CD4-positive, CD25-positive, alpha-beta regulatory T cell (primary cell): ENCODE measurements at places on chromosomes 12 and 14.

- DNase-seq: no peak
These were observed 77.1 kb upstream of the PLXNC1 start for GRCh38 chr12:94071258-94071657.

DNA sequence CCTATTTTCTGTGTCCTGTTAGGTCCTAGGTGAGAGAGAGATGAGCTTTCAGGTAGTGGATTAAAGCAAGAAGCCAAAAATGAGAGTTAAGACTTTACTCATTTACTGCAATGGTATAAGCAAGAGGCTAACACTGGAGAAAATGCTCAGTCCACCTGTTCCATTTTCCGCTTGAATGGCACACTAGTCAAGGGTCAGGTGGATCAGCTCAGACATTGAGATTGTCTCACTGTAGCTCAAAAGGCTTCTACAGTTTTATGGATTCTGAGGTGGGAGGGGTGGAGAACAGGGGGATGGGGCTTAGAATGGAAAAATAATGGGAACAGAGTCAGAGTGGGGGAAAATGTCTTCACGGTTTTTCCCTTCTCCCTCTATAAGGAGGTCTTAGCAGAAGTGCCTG is 57.3 kb upstream of the MUCL1 start:
- no peak for DNase-seq

DNA sequence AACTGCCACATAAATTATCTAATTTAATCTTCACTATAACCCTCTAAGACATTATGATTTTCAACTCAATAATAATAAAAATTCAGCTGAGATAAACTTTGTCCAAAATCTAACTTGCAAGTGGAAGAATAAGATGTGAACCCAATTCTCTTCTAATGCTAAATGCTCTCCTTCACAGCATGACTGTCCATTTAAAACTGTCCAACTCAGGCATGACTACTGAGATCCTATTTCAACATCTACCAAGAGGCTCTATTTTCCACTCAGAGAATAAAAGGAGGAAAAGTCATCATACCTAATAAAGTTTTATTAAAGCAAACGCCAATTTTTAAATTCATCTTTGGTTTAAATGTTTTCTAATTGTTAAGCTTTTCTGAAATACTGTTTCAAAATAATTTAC is 183.6 kb downstream of the MED13L start:
- no peak for DNase-seq

DNA sequence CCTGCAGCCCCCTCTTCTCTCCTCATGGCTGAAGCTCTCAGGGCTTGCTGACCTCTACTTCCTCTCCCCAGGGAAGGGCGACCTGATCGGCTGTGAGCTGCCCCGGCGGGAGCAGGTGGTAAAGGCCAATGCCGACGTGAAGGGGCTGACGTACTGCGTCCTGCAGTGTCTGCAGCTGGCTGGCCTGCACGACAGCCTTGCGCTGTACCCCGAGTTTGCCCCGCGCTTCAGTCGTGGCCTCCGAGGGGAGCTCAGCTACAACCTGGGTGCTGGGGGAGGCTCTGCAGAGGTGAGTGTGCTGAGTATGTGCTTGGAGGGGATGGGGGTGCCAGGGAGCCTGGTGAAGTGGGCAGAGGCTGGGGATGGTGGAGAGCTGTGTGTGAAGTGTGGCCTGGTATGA is 13.7 kb downstream of the MCRS1 start:
- DNase-seq: no peak

- DNase-seq: no peak
These were observed 6.7 kb downstream of the B4GALNT1 start for GRCh38 chr12:57626111-57626920.

GRCh38 chr14:73007835-73008234 is 19.1 kb downstream of the ZFYVE1 start:
- DNase-seq: no peak

GRCh38 chr12:3456809-3457208 is 34.2 kb upstream of the PRMT8 start:
- DNase-seq: no peak

- DNase-seq: no peak
These were observed 442.6 kb downstream of the GXYLT1 start for GRCh38 chr12:41701943-41702601.

DNA sequence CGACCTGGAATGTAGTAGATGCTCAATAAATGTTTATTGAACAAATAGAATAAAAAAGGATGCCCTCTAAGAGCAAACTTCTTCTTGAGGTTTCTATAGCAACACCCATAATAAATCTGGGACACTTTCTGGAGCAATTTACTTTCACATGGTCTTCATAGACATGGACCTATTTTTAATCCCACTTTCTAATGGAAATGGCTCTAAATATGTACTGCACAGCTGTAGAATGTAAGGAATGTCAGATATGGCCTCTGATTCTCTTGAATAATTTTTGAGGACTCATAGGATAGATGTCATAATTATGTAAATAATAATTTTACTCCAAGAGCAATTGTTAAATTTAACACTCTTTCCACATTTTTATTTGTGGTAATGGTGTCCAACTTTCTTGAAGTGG is 133.5 kb upstream of the DAAM1 start:
- no peak for DNase-seq

DNA sequence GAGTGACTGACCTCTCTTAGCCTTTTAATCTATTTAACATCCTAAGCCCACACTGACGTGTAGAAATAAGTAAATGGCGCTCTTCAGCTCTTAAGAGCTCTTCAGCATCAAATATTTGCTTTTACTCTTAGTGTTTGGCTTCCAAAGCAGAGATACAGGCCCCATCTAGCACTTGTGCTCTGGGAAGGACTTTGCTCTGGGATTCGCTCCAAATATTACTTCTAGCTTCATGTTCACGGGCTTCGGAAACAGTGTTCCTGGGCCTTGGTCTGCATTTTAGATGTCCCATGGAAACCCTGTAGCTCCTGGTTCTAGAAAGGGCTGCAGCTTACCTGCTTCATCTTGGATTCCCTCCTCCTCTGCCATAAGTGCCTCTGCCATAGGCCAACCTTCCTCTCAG is 2.7 kb upstream of the NKX2-8 start:
- no peak for DNase-seq

DNA sequence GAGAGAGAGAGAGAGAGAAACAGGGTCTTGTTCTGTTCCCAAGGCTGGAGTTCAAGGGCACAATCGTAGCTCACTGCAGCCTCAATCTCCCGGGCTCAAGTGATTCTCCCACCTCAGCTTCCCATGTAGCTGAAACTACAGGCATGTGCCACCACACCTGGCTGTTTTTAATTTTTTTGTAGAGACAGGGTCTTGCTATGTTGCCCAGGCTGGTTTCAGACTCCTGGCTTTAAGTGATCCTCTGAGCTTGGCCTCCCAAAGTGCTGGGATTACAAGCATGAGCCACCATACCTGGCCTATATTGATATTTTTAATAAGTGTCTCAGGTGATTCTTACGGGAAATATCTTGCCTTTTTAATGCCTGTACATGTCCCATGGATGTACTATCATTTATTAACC is 50.9 kb upstream of the STON2 start:
- DNase-seq: no peak

DNA sequence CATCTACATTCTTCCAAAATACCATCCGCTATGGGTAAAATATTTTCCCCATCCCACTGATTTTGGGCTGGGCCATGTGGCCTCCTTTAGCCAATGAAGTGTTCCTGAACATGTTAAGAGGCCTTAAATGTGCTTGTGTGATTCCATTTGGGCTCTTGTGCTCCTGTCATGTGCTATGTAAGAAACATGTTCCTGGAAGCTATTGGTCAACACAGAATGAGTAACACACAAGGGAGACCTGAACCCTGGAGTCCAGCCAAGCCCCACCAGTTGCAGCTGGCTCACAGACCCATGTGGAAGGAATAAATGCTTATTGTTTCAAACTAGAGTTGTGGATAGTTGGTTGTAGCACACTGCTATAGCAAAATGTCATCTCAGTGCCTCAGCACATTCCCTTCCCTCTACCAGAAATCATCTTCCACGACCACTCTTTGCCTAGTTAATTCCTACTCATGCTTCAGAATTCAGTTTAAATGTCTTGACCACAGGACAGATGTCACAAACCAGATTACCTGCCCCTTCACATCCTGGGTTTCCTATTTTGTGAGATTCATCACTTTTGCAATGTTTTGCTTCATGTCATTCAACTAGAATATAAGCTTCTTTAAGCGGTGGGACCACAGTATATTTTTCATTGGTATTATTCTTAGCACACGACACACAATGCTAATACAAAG is 217.3 kb upstream of the EEA1 start:
- no peak for DNase-seq

DNA sequence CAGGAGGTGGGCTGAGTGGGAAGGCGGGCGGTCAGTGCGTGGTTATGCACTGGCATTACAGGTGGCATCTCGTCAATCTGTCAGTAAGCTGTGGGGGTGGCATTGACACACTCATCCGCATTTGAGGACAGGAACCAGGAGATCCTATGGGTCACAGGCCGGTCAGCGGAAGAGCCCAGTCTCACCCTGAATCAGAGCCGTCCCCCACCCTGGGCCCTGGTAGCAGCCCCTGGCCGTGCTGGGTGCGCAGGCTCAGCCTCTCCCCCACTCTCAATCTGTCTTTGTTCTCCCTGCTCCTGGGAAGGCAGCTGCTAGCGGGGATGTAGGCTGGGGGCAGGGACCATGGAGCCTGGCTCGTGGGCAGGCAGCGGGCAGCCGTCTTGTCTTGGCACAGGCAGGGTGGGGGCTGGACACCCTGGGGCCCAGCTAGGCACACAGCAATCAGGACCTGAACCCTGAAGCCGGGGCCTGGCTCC is 5.1 kb downstream of the INF2 start:
- DNase-seq: no peak

GRCh38 chr14:68703093-68703492 is 89.8 kb downstream of the ZFP36L1 start:
- no peak for DNase-seq

DNA sequence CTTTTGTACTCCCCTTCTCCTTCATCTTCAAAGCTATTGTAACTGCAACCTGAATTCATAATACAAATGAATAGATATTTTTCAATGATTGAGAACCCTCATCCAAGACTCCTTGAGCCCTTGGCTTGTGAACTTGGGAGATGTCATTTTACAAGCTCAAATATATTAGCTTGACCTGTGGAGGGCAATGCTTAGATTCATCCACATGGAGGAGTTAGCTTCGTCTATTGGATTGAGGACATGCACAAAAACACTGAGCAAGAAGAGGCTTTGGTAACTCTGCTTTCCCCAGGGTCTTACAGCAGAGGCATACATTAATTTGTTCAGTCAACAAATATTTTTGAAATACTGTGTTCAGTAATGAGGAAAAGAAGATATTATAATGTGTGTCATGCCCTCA is 101.1 kb downstream of the OTOGL start:
- no peak for DNase-seq

DNA sequence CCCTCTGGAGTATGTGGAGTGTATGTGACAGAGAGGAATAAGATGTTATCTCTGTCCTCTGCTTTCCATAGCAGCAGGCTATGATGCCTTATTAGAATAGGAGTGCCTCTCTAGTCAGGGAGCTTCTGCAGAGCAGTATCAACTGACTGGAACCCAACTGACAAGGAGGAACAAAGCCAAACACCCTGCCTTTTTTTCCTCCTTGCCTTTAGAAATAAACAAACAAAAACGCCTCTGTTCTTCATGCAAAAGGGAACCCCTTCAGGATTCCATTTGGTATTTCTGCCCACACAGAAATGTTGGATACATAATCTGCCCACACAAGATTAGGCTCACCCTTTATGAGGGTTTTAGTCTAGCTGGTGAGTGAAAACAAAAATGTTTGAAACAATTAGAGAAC is 50.3 kb downstream of the VRK1 start:
- no peak for DNase-seq

DNA sequence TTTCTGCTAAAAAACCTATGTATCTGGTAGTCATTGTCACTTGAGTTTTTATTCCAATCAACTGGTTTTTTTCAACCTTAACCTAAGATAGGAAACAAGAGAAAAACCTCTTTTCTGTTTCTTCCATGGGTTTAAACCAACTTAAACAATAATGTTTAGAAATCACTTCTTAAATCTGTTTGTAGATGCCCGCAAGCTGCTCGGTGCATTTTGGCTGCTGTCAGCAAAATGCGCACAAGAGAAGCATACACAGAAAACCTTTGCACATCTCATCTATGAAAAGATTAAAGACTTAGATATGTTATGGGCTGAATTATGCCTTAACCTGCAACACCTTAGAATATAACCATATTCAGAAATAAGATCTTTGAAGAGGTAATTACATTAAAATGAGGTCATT is 299.8 kb downstream of the ITPR2 start:
- DNase-seq: no peak

DNA sequence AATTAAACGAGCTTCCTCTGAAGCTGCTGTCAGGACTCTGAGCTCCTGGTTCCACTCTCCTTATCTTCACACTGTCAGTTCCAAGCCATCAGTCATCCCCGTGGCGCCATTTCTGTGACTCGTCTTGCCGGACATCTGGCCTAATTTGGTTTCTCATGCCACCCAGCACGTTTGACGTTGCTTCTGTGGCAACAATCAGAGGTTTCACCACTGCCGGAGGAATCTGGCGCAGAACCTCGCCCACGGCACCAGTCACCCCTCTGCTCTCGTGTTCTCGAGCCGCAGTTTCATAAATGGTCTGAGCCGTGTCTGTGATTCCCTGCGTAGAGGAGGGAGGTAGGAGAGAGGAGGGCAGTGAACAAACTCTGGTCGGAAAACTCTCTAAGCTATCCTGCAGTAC is 29.7 kb downstream of the BDKRB1 start:
- no peak for DNase-seq

DNA sequence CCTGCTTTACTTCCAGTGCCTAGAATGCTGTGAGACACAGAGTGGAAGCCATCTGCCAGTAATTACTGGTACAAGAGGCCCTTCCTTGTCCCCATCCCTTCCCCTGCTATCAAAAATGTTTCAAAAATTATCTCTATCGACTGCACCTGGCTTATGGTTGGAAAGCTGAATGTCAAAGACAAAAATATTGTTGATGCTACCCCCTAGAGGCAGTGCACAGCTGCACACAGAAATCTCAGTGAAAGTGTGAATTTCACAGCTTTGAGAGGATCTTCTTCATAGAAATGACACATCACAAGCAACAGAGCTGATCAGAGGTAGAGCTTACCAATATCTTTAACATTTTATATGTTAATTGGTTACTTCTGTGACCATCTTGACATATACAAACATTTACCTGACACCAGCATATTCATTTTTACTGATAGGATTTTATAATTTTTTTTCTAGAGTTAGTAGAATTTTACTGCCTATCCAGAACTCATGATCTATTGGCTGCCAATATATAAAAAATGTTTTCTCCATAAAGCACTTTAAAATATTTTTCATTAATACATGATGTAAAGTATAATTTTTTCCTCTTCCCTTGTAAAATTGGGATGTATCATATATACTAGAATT is 138.0 kb downstream of the AACS start:
- no peak for DNase-seq
